ENCODE measurements at places on chromosomes 2 and 18.

- no peak for DNase-seq
These were observed 27.0 kb upstream of the PTPN4 start for GRCh38 chr2:119732601-119733164.

- DNase-seq, result no peak
These were observed 18.4 kb upstream of the PIK3C3 start for GRCh38 chr18:41936471-41937134.

GRCh38 chr2:8257502-8257901, 424.4 kb upstream of the ID2 start:
- DNase-seq, result no peak

GRCh38 chr2:195451160-195451559, 205.9 kb upstream of the SLC39A10 start:
- no peak for DNase-seq

DNA sequence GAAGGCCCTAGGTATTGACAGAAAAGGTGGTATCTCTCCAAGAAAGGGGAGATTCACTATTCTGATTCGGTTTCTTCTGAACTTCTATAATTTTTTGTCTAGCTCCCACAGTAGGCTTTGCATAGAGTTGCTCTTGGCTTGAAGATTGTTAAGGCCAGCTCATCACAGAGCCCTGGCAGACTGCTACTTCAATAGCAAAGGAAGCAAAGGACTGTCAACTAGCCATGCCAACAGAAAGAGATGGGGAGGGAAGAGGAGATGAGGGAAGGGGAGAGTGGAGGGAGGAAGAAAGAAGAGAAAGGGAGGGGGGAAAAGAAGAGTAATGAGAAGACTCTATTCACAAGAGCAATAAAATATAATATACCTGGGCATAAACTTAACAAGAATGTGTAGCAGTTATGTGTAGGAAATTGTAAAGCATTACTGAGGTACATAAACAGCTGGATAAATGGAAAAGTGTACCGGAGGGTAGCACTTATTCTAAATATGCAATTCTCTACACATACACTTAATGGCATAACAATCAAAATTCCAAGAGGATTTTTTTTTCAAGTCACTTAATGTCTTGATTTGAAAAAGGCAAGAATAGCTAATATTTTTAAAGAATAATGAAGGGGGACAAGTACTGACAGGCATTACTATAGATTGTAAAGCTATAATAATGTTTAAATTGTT, 102.5 kb downstream of the LOXHD1 start:
- no peak for DNase-seq

DNA sequence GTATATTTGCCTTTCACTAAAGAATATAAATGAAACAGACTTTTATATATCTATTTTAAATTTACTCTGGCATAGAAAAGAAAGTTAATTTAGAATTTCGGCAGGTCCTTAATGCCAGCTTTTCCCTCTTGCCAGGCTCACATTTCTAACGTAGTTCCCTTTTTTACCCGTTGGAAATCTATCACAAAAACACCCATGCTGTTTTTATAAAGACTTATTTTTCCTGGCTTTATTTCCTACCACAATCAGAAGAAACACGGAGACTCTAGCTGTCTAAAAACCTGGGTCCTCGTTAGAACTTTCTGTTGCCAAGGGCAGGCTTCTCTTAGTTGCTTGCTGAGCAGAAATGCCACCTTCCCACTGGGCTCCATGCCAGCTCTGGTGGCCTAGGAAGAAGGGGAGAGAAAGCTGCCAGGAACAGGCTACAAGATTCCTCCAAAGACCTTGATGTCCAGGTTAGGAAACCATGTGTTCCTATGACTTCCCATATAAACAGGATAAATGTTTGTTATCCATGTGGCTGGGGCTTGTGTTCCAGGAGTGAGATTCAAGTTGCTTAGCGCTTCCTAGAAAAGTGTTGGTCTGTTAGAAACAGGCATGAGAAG, 17.8 kb upstream of the TMEM18 start:
- no peak for DNase-seq

All from NCI-H774 (cell line).